ENCODE measurements at places on chromosomes 13 and 19.

DNA sequence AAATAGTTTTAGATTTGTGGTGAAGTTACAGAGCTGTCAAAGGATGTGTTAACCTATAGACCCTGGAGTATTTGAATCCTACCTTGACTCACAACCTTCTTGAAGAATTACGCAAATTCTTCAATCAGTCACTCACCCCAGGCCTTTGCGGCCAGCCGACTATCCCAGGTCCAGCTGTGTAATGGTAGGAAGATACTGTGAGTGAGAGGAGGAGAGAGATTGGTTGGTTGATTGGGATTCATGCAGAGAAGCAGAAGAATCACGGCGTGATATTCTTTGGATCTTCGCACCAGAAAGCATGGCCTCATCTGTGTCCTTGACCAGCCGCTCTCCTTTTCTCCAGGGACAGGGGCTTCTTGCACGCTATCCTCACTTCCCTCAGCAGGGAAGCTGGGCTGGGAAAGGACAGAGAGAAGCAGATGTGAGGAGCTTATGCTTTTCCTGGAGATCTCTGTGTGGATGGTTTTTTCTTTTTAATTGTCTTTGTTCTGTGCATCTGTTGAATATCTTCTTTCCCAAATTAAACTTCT, 249.1 kb downstream of the GGACT start:
- no peak for DNase-seq

DNA sequence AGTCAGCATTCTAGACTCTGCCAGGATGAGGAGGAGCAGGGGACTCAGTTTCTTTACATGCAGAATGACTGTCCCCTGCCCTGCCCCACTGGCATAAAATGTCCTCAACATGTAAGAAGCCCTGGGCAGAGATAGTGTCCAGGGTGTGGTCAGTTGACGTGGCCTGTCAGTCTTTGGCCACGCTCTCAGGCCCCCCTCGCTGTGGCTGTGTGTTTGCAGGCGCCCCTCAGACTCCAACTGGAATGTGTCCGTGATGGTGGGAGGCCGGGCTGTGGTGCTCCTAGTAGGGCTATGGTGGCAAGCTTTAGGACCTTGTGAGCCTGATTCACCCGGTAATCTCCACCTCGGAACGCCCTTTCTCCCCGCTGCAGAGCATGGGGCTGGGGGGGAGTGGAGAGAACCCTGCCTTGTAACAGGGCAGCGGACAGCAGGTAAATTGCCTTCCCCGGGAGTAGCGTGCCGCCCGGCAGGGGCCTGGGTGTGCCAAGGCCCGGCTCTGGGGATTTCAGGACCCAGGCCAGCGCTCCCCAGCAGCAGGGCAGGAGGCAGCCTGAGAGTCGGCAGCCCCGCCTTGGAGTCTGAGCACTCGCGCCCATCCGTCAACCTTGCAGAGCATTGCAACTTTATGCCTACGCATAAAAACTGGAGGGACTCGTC, 62.3 kb downstream of the CHST8 start:
- no peak for DNase-seq

- no peak for DNase-seq
Measured at GRCh38 chr13:102400675-102401145, 1.1 kb downstream of the FGF14 start.

DNA sequence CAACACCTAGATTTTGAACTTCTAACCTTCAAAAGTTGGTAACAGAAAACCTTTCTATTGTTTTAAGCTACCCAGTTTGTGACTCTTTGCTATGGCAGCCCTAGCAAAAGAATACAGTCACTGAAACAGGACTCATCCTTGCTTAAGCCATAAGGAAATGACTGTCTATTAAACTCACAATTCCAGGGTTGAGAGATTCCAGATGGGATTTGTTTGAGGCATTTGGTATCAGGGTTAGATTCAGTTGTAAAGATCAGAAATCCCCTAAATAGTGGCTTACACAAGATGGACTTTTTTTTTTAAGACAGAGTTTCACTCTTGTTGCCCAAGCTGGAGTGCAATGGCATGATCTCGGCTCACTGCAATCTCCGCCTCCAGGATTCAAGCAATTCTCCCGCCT, 41.1 kb upstream of the RGCC start:
- DNase-seq = no peak

DNA sequence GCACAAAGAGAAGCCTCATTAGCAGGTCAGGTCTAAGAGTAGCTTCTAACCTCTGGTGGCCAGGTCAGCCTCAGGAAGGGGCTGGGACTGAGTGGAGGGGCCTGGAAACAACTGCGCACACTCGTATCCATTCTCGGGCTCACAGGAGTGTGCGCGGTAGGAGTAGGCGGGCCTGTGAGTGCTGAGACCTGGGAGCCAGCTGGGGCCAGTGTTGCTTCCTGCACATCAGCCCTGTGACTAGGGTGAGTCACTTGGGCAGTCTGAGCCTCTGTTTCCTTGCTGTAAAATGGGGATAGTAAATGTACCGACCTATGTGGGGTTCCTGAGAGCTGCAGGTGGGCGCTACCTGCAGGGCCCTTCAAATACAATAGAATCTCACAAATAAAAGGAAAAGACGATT, 26.9 kb downstream of the SIN3B start:
- no peak for DNase-seq

GRCh38 chr19:51729781-51730180, 6.0 kb upstream of the HAS1 start:
- DNase-seq = no peak

All from pons (tissue), 1 donor.